ENCODE measurements at places on chromosomes 5 and 9.

DNA sequence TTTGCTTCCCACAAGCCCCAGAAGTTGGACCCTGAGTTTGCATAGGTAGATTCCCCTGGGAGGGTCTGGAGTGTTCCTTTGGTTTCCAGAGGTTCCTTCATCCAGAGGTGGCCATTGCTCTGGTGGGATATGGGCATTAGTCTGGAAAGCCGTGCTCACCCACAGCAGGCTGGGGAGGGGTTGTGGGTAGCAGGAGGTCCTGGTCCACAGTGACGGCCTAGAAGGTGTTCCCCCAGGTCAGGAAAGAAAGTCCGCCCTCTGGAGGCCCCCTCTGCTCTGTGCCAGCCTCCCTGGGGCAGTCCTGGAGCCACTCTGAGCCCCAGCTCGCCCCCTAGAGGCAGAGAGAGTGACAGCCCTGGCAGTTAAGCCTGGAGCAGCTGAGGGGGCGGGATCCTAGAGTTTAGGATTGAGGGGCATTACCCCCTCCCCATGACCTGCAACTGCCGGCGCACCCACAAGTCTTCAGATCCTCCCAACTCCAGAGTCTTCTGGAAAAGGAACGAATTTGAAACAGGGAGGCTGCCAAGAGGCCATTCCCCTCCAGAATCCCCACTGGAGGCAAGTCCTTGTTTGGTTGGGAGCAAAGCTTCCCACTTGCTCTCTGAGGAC, 36.8 kb downstream of the NDST1 start:
- no peak for DNase-seq

GRCh38 chr5:96975656-96976055, 39.8 kb downstream of the LNPEP start:
- DNase-seq: no peak

- DNase-seq: no peak
Measured at GRCh38 chr5:61941637-61942036, 364.4 kb upstream of the KIF2A start.

GRCh38 chr5:127431977-127432585, 85.4 kb upstream of the PRRC1 start:
- no peak for DNase-seq

GRCh38 chr9:93648181-93648580, 71.8 kb downstream of the PHF2 start:
- DNase-seq: no peak

DNA sequence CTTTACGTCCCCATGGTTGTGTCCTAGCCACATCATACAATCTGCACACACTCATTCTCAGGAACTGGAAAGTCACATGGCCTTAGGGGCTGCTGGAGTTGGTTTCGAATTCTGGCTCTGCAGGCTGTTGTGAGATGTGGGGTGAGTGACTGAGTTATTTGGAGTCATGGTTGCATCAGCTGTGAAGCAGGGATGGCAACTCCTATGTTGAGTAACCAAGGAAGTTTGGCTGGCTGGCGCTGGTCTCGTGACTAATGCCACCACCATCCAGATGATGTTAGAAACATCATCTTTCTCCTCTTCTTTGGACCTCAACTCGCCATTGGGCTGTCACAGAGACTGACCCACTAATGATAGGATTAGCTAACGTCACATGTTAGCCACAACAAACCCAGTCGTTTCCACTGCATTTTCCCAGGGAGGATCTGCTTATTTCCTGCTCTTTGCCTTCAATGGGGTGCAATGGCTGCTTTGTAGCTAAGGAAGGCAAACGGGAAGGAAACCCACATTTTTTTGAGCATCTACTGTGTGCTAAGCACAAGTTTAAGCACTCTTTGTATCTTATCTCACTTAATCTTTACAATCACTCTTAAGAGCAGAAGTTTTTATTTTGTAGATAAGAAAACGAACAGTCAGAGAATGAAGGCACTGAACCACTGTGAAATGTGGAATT, 78.1 kb upstream of the UBTD2 start:
- DNase-seq: no peak

- no peak for DNase-seq
Measured at GRCh38 chr5:140342896-140343295, 3.5 kb downstream of the HBEGF start.

GRCh38 chr5:372556-372995, 51.1 kb downstream of the AHRR start:
- DNase-seq: no peak

DNA sequence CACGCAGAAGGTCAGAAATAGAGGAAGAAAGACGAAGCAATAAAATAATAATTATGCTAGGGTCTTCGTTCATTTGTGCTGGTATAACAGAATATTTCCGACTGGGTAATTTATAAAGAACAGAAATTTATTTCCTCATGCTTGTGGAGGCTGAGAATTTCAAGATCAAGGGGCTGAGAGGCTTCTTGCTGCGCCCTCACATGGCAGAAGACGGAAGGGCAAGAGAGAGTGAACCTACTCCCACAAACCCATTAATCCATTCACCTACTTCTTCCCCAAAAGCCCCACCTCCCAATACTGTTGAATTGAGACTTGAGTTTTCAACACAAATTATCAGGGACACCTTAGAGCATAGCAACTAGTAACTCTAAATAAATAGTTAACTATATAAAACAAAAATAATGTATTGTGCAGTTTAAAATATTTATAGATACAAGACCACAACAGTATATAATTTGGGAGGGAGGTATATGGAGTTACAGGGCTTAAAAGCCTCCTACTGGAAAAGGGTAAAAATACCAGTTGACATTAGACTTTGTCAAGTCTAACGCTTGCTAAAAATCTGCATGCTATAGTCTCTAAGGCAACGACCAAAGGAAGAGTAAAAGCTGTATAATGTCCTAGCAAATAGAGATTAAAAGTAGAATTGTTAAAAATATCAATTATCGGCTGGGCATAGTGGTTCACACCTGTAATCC, 40.3 kb upstream of the NAA35 start:
- DNase-seq: no peak

DNA sequence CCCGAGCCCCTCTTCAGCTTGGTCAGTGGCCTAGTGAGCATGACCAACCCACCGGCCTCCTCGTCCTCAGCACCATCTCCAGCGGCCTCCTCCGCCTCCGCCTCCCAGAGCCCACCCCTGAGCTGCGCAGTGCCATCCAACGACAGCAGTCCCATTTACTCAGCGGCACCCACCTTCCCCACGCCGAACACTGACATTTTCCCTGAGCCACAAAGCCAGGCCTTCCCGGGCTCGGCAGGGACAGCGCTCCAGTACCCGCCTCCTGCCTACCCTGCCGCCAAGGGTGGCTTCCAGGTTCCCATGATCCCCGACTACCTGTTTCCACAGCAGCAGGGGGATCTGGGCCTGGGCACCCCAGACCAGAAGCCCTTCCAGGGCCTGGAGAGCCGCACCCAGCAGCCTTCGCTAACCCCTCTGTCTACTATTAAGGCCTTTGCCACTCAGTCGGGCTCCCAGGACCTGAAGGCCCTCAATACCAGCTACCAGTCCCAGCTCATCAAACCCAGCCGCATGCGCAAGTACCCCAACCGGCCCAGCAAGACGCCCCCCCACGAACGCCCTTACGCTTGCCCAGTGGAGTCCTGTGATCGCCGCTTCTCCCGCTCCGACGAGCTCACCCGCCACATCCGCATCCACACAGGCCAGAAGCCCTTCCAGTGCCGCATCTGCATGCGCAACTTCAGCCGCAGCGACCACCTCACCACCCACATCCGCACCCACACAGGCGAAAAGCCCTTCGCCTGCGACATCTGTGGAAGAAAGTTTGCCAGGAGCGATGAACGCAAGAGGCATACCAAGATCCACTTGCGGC, 1.8 kb downstream of the EGR1 start:
- no peak for DNase-seq

DNA sequence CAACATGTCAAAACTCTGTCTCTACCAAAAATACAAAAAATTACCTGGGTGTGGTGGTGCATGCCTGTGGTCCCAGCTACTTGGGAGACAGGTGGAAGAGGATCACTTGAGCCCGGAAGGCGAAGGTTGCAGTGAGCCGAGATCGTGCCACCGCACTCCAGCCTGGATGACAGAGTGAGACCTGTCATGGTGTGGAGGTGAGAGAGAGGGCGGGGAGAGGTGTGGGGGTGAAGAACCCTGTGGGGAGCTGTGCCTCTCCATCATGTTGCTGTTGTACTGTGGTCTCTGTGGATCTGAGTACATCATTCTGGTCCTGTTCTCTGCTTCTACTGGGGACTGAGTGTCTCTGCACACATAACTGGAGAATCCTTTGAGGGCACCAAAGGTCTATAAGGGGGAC, 11.3 kb upstream of the SLC34A1 start:
- no peak for DNase-seq

- DNase-seq: no peak
Measured at GRCh38 chr5:169229342-169229892, 71.5 kb downstream of the SLIT3 start.

DNA sequence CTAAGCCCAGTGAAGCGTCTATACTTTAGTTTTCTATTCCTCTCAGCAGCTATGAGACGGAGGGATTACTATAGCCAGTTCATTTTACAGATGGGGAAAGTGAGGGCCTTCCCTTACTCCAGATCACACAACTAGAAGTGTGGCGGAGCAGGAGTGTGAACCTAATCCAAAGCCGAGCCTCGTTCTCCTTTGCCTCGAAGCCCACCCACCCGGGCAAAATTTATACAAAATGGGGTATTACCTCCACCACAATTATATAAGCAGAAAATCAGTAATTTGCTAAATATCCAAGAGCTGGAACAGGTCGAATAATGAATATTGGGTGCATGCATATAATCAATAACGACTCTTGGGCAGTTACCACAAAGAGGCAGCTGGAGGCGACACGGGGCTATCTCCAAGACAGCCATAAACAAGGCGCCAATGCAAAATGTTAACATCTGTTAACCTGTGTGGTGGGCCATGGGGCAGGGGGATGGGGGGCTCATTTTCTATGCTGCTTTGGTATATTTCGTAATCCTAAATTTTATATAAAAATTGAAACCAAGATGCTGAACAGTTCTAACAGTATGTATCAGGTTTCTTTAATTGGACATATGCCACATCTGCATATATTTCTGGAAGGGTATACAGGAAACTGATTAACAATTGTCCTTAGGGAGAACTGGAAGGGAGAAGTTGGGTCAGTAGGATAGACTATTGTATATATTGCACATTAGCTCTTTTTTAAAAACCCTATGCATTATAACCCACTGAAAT, 1.2 kb upstream of the RNF44 start:
- DNase-seq: no peak

- DNase-seq: no peak
Measured at GRCh38 chr5:74042959-74043358, 417.0 kb downstream of the ARHGEF28 start.

DNA sequence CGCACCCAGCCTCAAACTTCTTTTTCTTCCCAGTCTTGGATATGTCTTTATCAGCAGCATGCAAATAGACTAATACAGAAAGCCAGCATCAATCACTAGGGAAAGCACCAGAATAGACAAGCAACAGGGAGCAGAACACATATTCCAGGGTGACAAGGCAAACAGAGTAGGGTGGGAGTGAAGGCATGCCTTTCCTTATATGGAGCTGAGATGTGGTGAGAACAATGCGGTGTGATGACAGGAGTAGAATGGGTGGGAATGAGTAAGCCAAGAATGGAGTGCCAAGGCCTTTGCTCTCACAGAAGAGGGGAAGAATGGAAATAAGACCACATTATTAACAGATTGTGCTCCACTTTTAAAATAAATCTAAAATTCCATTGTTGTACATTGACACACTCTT, 115.6 kb downstream of the CETN3 start:
- no peak for DNase-seq

- no peak for DNase-seq
Measured at GRCh38 chr9:108093773-108094675, 604.5 kb upstream of the KLF4 start.

GRCh38 chr9:93823245-93824072, 131.7 kb downstream of the BARX1 start:
- DNase-seq: no peak

DNA sequence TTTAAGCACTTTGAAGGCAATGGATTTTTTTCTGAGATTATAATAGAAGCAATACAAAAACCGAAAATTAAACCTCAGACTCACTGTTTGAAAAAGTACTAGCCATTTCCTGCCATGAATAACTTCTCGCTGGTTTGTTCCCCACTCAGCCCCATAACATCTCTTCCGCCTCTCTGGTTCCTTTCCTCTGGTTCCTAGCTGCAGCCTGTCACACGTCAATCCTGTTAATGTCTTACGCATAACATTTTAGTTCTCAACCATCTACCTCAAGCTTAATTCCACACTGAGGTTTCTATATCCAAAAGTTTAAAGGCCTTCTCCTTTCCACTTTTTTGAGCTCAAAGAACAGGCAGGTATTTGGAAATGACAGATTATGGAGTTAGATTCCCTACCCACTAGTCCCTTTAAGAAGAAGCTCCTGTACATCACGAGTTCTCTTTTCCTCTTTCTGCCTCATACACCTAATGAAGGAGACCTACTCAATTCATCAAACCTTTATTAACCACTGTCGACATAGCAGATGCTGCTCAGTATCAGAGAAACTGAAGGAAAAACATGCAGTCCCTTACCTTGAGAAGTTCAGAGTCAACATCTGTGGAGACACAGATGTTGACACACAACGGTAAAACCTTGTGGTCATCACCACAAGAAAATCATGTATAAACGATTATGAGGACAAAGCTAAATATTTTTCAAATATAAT, 243.0 kb upstream of the PTGER4 start:
- DNase-seq: no peak

GRCh38 chr9:94054716-94055115, 29.5 kb upstream of the PTPDC1 start:
- no peak for DNase-seq

DNA sequence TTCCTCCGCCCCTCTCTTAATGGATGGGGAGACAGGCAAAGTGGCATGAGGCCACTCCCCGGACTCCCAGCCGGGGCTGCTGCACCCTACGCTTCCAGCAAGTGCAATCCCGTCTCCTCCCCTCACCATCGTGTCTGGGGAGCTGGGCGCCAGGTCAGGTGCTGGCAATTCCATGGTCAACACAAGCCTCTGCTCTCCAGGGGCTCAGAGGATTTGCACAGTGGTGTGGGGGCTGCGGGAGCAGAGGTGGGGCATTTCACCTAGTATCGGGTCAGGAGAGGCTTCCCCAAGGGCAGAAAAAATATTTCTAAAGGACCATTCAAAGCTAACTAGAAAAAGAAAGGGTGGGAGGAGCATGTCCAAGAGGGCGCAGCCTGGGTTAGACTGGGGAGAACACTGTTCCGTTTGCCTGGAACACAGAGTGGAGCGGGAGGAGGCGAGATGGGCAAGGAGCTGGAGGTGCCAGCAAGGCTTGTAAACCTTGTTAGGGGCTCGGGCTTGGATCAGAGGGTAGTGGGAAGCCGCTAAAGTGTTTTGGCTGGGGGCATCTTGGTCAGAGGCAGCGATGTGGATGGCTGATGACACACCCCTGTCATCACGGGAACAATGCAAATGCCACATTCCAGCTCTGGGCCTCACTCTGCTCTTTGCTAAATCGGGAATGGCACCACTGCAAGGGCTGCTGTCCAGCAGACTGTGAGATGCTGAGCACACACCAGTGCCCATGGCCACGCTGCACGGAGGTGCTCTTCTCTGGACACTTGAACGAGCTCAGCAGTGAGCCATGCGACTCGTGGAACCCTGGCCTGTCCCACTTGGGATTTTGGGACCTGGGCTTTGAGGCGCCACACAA, 191.7 kb downstream of the CDK5RAP2 start:
- DNase-seq: no peak

- no peak for DNase-seq
Measured at GRCh38 chr9:227860-228259, 13.2 kb downstream of the DOCK8 start.

Data from NCI-H2081 treated with DMSO at 0.1 percent for 48 hours (cell line).